ENCODE measurements at places on chromosomes 2 and 18.

DNA sequence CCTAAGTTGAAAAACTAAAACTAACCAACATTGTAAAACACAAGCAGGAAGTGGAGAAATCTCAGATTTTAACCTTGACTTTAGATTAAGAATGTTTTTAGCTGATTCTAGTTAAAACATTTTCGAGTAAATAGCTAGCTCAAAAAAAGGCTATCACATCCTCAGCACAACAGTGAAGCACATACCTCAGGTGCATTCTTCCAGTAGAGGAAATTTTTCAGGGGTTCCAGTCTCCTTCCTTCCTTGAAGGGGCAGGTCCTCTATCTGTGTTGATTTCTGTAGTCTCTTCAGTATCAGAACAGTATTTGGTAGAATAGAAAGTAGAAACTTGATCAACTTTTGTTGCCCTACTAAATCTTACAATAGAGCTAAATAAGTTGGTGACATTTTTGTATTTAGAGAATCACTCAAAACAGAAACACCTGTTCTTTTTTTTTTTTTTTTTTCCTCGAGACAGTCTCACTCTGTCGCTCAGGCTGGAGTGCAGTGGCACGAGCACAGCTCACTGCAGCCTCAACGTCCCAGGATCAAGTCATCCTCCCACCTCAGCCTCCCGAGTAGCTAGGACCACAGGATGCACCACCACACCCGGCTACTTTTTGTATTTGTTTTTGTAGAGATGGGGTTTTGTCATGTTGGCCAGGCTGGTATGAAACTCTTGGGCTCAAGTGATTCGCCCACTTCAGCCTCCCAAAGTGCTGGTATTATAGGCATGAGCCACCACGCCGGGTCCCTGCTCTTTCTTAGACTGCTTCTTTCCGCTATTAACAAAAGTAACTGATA is 6.9 kb upstream of the GPR155 start:
- no peak for DNase-seq

DNA sequence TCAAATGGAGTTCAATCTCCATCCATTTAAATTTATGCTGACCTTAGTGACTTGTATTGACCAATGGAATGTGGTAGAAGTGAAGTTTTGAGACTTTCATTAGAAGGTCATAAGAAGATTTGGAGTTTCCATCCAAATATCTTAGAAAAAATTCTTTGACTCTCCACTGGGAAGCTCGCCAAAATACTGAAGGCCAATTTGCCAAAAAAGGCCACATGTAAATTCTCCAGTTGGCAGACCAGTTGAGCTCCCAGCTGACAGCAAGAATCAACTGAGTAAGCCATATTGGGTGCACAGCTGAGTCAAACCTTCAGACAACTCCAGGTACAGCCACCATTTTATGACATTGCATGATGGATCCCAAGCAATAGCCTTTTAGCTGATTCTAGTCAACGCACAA is 228.3 kb upstream of the SETBP1 start:
- no peak for DNase-seq

GRCh38 chr2:115161771-115162493 is 719.5 kb downstream of the DPP10 start:
- no peak for DNase-seq

GRCh38 chr2:69600425-69600824 is 43.1 kb downstream of the AAK1 start:
- no peak for DNase-seq

GRCh38 chr18:49303379-49303778 is 157.1 kb downstream of the DYM start:
- DNase-seq, result no peak

DNA sequence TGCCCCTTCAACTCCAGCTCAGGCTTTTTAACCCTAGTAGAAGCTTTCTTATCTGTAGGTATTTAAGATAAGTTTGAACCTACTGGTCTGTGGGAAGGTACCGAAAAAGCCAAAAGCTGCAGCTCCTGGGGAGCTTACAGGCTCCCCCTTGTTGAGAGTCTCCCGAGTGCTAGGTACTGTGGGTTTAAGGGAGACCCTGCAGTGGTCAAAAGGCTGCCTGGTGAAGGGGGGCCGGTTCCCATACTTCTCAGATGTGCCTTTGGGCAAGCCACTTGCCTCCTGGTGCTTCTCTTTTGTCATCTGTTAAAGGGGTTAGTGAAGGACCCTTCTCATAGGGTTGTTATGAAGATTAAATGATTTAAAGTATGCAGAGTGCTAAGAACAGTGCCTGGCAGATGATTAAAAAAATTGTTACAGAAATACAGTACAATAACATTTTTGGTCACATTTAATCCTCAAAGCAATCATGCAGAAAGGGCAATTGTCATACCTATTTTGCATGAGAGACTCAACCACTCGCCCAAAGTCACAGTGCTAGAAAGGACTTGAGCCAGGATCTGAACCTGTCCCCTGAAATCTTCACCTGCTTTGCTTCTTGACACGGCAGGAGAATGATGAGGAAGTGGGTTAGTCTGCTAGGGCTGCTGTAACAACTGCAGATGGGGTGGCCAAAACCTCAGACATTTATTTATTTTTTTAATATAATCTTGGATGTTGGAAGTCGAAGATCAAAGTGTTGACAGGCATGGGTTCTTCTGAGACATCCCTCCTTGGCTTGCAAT is 62.5 kb downstream of the NEDD4L start:
- DNase-seq, result no peak

DNA sequence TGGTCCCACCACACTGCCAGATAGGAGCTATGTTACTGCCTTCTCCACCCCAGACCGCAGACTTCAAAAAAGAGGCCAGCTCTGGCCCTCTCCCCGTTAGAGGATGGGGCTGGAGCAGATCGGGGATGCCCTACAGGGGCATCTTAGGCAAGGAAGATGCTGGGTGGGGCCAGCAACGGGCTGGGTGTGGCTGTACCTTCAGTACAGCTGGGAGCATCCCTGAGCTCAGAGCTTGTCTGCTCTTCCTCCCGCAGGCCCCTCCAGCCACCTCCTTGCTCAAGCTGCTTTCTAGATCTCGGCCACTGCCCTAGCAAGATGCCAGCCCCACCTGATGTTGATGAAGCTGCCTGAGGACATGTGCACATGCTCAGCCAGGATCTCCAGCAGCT is 9.8 kb downstream of the PTPRN start:
- no peak for DNase-seq

GRCh38 chr2:68880213-68880612 is 9.0 kb upstream of the BMP10 start:
- no peak for DNase-seq

- DNase-seq, result no peak
These were observed 107.5 kb upstream of the SPATS2L start for GRCh38 chr2:200199005-200199404.

- no peak for DNase-seq
These were observed 28.0 kb downstream of the SULT1C2 start for GRCh38 chr2:108316461-108317258.

GRCh38 chr2:177683661-177684069 is 291.1 kb downstream of the AGPS start:
- no peak for DNase-seq

DNA sequence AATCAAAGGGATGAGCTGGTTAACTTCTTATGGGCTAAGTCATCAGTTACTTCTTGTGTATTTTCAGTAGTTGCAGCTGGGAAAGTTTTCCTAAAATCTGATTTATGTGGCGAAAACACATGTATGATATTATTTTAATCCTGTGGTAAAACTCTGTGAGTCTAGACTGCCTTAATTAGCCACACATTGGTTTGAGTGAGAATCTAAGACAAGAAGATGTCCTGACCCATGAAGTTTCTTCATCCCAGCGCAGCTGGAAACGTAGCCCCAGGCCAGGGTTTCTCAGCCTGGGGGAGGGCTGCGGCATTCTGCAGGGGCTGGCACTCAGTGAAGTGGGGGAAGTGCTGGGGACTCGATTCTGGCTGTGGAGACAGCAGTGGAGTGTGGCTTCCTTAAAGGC is 44.7 kb upstream of the INHBB start:
- no peak for DNase-seq

- DNase-seq, result no peak
These were observed 92.0 kb downstream of the ASXL3 start for GRCh38 chr18:33670029-33670428.

DNA sequence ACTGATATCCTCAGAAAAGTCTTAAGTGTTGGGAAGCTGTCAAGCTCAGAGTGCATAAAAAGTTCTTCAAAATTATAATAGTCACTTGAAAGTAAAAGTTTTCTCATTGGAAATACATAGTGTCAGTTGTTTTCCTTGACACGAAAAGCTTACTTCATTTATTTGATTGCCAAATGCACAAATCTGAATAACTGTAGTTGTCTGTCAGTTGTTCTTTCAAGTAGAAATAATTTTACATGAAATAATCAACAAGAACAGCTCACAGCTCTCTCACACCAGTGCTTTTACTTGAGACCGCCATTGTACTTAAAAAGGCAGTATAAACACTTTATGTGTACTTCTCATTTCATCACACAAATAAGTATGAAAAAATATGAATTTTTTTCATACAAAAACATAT is 163.3 kb upstream of the NXPH2 start:
- DNase-seq, result no peak

DNA sequence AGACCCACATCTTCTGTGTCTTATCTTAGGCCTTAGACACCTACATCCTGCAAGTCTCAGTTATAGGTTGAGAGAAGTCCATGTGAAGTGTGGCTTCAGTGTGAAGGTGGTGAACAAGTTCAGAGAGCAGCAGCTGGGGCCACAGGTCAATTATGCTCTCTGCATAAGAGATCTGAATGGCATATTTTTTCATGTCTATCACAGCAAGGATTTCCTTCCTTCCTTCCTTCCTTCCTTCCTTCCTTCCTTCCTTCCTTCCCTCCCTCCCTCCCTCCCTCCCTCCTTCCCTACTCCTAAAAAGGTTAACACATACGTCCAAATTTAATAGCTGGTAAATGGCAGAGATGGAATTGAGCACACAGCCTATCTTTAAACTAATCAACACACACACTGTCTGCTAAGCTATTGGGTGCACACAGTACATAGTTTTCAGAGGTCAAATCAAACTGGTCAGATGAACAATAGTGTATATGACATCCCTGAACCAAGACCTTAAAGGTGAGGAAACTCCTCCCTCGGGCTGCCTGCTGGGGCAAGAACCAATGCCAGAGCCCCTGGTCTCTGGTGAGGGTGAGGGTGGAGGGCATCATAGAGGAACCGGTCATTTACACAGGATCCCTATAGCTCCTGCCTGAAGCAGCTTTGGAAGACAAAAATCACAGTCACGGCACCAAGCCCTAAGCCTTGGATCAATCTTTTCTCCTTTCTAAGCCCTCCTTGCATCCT is 240.9 kb downstream of the ICOS start:
- DNase-seq, result no peak

- DNase-seq, result no peak
These were observed 1.6 kb upstream of the PDE1A start for GRCh38 chr2:182428476-182428875.

GRCh38 chr2:11342551-11343367 is 1.7 kb downstream of the ROCK2 start:
- DNase-seq, result no peak

DNA sequence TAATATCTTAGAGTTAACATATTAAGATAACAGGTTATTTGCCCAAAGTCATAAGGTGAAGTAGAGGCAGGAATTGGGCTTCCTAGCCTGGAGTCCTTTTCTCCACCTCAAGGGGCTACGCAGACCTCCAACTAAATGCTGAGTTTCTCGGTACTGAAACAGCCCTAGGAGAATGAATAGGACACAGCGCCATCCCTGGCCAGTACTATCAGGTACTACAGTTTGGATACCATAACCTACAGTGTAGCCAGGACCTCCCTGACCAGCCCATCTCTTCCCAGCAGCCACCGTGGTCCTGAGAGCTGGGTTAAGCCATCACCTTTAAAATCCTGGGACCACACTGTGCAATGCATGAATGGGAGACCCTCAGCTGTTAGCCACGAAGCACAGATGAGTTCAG is 15.7 kb downstream of the CASP8 start:
- no peak for DNase-seq

DNA sequence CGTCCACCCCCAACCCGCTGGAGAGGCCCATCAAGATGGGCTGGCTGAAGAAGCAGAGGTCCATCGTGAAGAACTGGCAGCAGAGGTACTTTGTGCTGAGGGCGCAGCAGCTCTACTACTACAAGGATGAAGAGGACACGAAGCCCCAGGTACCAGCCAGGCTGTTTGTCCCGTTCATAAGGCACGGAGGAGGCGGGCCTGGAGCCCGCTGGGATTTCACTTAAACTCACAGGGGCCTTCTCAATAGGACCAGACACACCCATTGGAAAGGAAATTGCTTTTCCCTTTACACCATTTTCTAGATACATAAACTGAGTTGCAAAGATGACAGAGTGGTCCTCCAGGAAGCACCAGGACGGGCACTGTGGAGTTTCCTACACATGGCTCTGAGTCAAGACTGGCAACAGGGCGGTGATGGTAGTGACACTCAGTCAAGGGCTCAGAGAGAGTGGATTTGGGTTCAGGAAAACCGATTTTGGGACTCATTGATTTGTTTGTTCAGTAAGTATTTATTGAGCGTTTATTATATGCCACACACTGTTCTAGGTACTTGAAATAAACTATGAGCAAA is 40.7 kb downstream of the ARHGAP25 start:
- no peak for DNase-seq
